ENCODE measurements at places on chromosomes 5 and 9. TPM values are rescaled to one million over a fixed set of nuclear protein-coding genes. Genes with fewer than 3 reads are reported as not detected.
A peak's percentile ranks its signal among the peaks of the same experiment; 100 is the strongest.

DNA sequence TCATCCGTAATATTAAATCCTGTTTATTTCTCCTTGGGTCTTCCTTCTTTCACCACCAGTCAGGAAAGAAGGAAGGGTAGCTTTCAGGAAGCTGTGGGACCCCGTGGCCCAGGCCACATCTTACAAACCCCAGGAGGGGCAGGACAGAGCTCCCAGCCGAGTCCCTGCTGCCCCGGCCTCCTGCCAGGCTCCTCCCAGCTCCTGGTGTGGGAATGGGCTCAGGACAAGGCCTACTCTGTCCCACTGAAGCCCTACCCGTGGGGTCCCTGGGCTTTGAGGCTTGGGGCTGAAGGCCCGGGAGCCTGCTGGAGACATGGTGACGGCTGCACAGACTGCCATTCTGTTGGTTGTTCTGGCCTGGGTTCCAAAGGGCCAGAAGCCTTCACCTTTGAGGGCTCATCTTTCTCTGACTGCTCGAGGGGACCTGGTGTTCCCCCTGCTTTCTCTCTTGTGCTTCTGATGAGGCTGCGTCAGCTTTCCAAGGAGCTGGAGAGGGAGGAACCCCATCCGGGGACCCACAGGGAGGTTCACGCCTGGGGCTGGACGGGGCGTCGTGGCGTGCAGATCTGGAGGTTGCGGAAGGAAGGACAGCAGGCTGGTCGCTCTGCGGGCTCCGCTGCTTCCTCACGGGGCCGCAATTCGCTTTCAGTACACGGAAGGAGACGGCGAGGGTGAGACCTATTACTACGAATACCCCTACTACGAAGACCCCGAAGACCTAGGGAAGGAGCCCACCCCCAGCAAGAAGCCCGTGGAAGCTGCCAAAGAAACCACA lies 86.6 kb downstream of the COL5A1 start:
- peaks cover 34% of the 10 kb centered on the region for H3K36me3 ChIP-seq
- H3K27ac ChIP-seq, result no peak overlapping the region
- H3K27me3 ChIP-seq, result no peaks in the 10 kb centered on the region
- H3K4me3 ChIP-seq, result no peak overlapping the region

DNA sequence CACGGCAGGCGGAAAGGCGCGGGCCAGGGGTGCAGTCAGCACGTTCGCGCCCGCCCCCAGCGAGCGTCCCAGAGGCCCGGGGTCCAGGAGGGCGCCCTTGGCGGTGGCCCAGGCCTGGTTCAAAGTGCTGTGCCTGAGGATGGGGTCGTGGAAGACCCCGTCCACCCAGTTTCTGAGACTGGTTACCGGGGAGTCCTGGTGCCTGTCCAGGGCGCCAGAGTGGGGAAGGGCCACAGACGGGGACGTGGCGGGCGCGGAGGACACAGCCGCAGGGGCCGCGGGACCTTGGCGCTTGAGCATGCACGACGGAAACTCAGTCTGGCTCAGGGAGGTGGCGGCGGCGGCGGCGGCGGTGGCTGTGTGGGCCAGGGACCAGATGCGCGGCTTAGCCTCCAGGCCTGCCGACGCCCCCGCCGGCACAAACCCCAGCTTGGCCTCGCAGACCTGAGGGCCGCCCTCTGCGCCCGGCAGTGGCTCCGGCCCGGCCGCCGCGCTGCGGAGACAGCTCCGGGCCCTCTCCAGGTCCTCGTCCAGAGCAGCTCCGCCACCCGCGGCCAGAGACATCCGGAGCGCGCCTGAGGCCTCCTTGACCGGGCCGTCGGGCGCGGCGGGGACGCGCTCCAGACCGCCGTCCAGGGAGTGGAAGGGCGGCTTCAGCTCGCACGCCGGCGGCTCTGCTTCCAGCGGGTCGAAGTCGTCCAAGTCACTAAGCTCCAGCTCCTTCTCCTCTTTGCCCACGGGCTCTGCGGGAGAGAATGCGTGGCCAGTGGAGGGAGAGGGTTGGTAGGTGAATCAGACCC lies 4.5 kb downstream of the IRX4 start:
- no peaks in the 10 kb centered on the region for H3K36me3 ChIP-seq
- no peak overlapping the region for H3K27ac ChIP-seq
- no peak overlapping the region for H3K4me3 ChIP-seq
- H3K4me1 ChIP-seq, result peaks cover 4% of the 10 kb centered on the region

DNA sequence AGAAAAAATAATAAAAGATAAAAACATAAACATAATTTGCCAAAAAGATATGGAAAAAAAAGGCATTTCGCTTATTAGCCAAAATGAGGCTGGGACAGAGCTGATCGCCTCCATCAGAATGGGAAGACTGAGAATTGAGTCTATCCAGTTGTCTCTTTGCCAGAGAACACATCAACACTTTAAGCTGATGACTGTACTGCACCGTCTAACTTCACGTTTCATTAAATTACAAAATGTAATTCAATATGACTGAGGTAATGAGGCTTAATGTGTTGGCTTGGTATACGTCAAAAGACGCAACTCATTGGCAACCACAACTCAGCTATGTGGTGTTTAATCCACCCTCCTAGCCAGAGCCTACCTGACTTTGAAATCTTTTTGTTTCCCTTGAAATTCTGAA lies 462.7 kb upstream of the CD180 start:
- H3K27me3 ChIP-seq, result no peaks in the 10 kb centered on the region
- no peak overlapping the region for H3K4me3 ChIP-seq
- H3K36me3 ChIP-seq, result no peaks in the 10 kb centered on the region

DNA sequence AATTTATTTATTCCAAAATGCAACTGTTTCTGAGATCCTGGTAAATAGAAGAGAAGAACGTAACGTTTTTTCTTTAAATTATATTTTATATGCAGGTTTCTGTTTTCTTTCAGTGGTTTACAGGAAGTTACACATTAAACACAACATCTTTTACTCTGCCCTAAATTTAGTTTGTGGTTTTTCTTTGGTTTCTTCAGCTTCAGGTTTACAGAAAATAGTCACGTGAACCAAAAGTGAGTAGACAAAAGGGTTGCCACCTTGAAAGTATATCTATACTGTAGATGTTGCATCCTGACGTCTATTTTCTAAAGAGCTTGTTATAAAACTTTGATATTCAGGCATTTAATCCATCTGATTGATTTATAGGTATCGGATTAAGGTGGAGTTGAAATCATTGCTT lies 1236.6 kb downstream of the MAT2B start:
- H3K27ac ChIP-seq, result no peak overlapping the region
- DNase-seq, result no peak
- no peaks in the 10 kb centered on the region for H3K4me1 ChIP-seq
- no peak overlapping the region for H3K4me3 ChIP-seq
- H3K36me3 ChIP-seq, result no peaks in the 10 kb centered on the region

GRCh38 chr5:149345892-149346222 lies 558 bp downstream of the GRPEL2 start:
- peak overlapping the region; percentile 59 for H3K27ac ChIP-seq
- peaks cover 32% of the 10 kb centered on the region for H3K36me3 ChIP-seq
- H3K4me3 ChIP-seq, result peak overlapping the region; percentile 99
- peak; percentile 30 for DNase-seq
- no peaks in the 10 kb centered on the region for H3K27me3 ChIP-seq

DNA sequence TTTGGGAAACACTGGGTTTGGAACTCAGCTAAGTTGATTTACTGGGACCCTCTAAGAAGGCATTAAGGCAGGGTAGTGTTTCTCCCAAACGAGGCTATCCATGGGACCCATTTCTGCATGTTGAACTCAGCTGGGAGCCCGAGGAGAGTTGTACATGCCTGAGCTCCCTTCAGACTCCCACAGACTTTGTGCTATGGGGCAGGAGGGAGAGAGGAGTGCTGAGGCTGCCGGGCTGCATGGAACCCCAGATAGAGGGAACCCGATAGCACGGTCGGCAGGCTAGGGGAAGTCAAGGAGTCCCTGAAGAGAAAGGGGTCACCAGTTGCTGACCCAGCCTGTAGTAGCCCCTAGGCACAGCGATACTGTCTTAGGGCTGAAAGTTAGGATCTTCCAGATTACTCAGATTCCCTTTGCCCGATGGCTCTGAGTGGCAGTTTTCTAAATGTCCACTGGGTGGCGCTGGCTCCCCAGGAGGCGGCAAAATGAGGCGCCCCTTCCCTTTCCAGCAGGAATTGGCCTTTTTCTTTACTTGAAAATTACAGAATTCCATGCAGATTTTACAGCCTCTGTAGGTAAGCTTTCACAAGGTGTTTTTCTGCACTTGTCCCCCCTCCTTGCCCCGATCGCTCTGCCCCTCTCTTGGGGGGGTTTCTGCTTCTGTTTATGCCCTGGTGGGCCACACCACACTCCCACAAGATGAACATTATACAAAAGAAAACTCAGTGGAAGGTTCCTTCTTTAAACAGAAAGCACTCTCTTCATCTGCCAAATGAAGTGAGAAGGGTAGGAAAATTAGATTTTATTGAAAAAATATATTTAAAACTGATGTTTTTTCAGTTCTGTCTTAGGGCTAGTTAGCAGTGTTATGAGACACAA lies 17.8 kb downstream of the NANS start:
- no peaks in the 10 kb centered on the region for H3K4me1 ChIP-seq
- no peak overlapping the region for H3K4me3 ChIP-seq

DNA sequence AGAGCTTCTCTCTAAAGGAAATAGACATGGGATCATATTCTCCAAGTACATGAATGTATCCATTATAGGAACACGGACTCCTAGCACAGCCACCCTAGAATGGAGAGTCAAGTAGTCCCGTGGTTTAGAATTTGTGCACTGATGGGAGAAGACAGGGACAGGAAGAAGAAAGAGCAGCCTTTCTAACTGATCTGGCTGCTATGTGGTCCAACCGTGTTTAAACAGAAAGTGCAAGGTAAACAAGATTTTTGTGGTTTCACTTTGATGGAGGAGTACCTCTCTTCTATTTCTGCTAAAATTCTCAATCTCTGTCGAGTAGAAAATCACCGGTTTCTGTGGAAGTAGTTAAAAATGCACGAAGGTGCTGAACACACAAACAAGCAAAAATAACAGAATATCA lies 171.3 kb downstream of the ST8SIA4 start:
- DNase-seq, result no peak
- H3K36me3 ChIP-seq, result no peaks in the 10 kb centered on the region
- H3K27me3 ChIP-seq, result no peaks in the 10 kb centered on the region
- no peak overlapping the region for H3K27ac ChIP-seq
- H3K4me3 ChIP-seq, result no peak overlapping the region

GRCh38 chr9:88090151-88090581 lies 48.1 kb downstream of the SPATA31C2 start:
- H3K27ac ChIP-seq, result no peak overlapping the region
- H3K4me1 ChIP-seq, result no peaks in the 10 kb centered on the region
- no peaks in the 10 kb centered on the region for H3K27me3 ChIP-seq
- H3K4me3 ChIP-seq, result no peak overlapping the region
- peak; percentile 43 for DNase-seq

DNA sequence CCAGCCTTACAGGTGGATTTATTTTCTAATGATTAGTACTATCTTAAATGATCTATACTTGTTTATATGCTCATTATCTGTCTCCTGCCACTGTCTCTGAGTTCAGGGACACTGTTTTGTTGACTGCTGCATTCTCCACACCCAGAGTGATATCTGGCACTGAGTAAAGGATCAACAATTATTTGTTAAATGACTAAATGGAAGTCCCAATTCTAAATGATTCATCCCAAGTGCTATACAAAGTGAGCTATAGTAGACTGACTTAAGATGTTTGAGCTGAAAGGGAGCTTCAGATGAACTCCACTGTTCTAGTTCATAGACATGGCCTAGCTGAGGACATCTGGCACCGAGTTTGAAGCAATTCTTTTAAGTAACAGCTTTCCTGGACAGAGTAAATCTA lies 40.5 kb downstream of the ITGA2 start:
- no peaks in the 10 kb centered on the region for H3K36me3 ChIP-seq
- DNase-seq, result no peak
- H3K4me3 ChIP-seq, result no peak overlapping the region
- H3K27me3 ChIP-seq, result no peaks in the 10 kb centered on the region

DNA sequence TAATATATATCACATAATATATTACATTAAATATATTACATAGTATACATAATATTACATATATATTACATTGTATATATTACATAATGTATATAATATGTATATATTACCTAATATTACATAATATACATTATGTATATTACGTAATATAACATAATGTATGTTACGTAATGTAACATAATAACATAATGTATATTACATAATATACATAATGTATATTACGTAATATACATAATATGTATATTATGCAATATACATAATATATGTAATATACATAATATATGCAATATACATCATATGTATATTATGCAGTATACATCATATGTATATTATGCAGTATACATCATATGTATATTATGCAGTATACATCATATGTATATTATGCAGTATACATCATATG lies 19.1 kb downstream of the CYLC2 start:
- no peaks in the 10 kb centered on the region for H3K4me1 ChIP-seq
- no peak overlapping the region for H3K27ac ChIP-seq
- DNase-seq, result no peak
- H3K36me3 ChIP-seq, result no peaks in the 10 kb centered on the region
- no peaks in the 10 kb centered on the region for H3K27me3 ChIP-seq
- no peak overlapping the region for H3K4me3 ChIP-seq

DNA sequence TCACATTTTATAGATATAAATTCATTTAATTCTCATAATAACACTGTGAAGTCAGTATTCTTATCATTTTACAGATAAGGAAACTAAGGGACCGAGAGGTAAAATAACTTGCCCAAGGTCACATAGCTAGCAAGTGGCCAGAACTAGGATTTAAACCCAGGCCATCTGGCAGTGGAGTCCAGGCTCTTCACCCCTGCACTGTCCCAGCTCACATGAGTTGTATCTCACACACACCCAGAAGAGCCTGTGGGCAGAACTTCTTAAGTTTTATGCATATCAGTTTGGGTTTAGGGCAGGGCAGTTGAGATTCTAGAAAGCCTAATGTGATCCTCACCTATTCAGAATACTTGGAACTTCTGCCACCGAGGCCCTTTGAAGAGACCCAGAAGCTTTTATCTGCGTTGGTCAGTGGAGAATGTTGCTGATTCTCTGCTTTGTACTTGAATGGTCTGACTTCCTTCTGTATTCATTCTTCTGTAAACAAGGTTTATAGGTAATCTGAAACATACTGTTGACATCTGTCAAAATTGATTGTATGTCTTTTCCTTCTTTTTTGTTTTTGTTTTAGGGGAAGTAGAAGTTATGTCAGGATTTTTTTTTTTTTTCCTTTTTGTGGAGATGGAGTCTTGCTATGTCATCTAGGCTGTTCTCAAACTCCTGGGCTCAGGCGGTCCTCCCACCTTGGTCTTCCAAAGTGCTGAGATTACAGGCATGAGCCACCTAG lies 75.8 kb downstream of the KIAA1958 start:
- no peak overlapping the region for H3K27ac ChIP-seq
- H3K27me3 ChIP-seq, result no peaks in the 10 kb centered on the region
- no peak for DNase-seq

Gene C5orf34
- total RNA-seq, result 3.3 TPM

Gene SLC22A4
- total RNA-seq, result 4.5 TPM

Gene SPINK13
- not detected for total RNA-seq

Gene ARL14EPL
- total RNA-seq, result not detected

Gene DIRAS2
- 0.27 TPM for total RNA-seq

Gene ADAMTS2
- total RNA-seq, result 26.6 TPM

Gene CARTPT
- not detected for total RNA-seq

Gene PTPDC1
- 5.1 TPM for total RNA-seq

Gene MARCOL
- total RNA-seq, result not detected

All from astrocyte (in vitro differentiated cells and primary cell).